Ureter (tissue), 1 donor: ENCODE measurements at places on chromosomes 6 and 20. TPM values are rescaled to one million over a fixed set of nuclear protein-coding genes. Genes with fewer than 3 reads are reported as not detected.

GRCh38 chr20:15895560-15896084, 677.6 kb downstream of the KIF16B start:
- no peak for DNase-seq

GRCh38 chr6:30570740-30571074, 535 bp upstream of the ABCF1 start:
- no peak for DNase-seq

NOTCH4 gene
- total RNA-seq, result 19.4 TPM

LHFPL5 gene
- total RNA-seq, result not detected

VPS52 gene
- total RNA-seq, result 80.8 TPM

DNA sequence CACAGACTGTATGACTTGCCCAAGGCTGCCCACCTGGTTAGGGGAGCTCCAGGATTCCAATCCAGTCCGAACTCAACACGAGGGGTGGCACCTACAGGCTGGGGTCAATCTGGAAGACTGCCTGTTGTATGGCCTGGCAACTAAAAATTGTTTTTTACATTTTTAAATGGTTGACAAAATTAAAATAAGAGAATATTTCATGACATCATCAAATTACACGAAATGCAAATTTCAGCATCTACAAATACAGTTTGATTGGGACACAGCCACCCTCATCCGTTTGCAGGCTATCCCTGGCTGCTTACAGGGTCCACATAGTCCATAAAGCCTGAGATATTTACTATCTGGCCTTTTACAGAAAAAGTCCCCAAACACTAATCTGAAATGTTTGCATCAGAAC, 235.9 kb upstream of the GMDS start:
- no peak for DNase-seq

GRCh38 chr6:125746731-125747588, 2.5 kb upstream of the HEY2 start:
- DNase-seq, result peak; percentile 52

GHRH gene
- not detected for total RNA-seq

DNA sequence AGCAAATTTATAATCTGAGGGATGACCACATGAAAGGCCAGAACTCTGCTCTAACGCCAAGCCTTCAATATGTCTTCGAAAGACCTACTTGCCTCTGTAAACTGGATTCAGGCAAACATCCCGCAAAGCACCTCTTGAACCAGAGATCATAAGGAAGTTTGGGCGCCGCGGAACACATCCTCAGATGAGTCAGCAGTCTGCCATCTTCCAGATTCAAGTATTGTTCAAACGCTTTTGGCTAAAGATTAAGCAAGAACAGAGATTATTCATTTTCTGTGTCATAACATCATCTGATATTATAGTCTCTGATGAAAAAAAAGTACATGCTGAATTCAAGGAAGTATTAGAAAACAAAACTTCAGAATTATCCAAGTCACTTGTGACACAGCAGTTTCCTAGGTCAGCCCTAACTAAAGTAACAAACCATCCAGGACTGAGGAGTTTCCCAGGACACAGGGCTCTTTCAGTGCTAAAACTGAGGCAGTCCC, 20.8 kb downstream of the TBC1D7 start:
- DNase-seq, result no peak

GFRAL gene
- total RNA-seq, result not detected

GRCh38 chr6:15715851-15716250, 53.0 kb upstream of the DTNBP1 start:
- no peak for DNase-seq

GABRR1 gene
- not detected for total RNA-seq

DNA sequence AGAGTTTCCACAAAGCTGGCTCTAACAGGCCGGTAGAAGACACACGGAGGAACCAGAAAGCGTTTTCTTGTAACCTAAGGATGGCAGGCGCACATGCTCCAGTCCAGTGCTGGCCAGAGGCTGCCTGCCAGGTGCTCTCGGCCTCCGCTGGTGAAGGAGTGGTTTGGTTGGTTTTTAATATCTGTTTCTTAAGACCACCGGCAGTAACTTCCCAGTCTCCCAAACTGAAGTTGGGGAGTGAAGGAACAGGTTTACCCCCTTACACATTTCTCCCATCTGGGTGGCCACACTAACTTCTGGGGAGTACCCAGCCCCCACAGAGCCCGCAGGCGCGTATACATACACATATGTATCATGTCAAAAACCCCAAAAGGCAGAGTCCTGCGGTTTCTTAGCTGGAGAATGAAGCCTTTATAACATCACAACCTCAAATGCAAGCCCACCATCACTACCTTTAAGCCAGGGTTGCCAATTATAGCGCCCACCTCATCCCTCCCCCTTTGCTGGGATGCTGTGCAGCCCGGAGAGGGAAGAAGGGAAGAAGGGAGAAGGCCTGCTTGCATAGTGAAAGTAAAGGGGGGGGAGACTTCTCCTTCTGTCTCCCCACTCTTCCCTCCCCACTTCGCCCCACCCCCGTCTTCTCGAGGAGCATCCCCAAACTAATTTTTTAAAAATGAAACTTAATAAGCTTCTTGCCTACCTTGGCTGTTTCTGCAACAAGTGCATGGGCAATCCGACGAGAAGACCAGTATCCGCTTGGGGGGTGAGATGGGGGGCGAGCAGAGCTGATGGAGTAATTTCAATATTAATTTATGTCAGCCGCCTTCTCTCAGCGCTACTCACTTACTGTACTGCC, 1.0 kb downstream of the TRERF1 start:
- DNase-seq, result no peak

DNA sequence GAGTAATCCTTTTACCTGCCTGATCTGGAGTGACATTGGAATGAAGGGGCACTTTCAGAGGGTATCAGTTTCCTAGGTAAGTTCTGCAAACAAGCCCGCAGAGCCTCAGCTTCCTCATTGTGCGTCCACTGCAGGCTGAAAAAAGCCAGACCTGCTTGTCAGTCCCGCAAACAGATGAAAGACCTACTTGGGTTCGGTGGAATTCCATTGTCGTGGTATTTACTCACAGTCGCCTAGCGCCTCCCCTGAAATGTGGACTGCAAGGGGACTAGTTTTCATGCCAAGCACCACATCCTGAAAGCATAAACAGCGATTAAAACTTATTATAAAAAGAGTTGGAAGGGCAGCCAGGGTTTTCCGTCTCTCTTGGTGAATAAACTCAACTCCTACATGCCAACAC, 121.5 kb downstream of the PAX1 start:
- no peak for DNase-seq

- DNase-seq, result no peak
Observed at GRCh38 chr6:148445620-148446019, 103.0 kb downstream of the SASH1 start.

DNA sequence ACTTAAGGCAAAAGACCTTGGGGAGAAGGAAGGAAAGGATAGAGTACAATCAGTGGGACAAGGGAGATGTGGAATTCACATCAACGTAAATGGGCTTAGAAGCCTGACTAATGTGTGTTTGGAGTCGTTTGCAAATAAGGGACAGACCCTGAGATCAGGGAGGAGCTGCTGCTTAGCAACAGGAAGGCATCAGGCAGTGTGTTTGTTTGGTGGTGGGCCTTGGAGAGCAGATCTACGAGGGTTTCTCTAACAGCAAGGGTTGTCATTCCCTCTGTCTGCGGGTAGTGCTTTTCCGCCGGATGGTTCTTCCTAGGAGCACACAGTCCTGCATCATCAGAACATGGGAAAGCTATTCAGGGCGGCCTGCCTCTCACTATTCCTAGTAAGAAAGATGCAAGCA, 40.4 kb downstream of the C6orf118 start:
- DNase-seq, result no peak

ULBP3 gene
- 4.5 TPM for total RNA-seq

HLA-DOA gene
- total RNA-seq, result 25.6 TPM

DNA sequence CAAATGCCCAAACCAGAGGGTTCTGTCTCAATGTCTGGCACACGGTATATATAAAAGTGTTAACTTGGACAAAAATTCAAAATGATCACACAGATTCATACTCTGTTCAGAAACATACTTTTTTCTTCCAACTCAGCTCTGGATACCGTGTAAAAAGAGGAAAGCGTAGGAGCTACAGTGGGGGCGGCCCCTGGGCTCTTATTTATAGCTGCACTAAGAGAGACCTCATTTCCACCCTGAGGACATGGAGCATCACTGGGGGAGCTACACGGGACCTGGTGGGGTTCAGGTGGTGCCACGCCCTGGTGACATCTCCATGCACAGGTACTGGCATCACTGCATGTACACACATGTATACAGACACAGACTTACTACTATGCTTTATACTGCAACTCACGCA, 185.9 kb upstream of the FOXQ1 start:
- DNase-seq, result no peak

GRCh38 chr20:59495894-59496510, 108.3 kb upstream of the PHACTR3 start:
- peak; percentile 71 for DNase-seq

- no peak for DNase-seq
Observed at GRCh38 chr20:25496968-25497401, 88.3 kb downstream of the NINL start.

DNA sequence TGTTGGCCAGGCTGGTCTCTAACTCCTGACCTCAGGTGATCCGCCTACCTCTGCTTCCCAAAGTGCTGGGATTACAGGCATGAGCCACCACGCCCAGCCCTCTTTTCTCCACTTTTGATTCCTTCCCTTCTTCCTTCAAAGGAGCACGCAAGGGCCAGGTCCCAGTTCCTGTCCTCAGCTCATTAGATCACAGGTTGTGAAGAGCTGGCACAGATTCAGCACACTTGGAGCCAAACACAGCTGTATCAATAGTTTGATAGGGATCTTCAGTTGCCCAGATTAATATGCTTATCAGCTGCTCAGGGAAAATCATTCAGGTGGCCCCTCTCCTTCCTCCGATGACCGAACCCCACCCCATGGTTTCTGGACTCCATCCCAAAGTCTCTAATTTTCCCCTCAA, 14.4 kb upstream of the SLC22A23 start:
- DNase-seq, result no peak

HRH3 gene
- 4.2 TPM for total RNA-seq

GRCh38 chr6:82861121-82861520, 204.5 kb downstream of the UBE3D start:
- no peak for DNase-seq

GRCh38 chr6:43699564-43700186, 12.1 kb upstream of the MRPS18A start:
- DNase-seq, result no peak

FAM50B gene
- 10.7 TPM for total RNA-seq

DNA sequence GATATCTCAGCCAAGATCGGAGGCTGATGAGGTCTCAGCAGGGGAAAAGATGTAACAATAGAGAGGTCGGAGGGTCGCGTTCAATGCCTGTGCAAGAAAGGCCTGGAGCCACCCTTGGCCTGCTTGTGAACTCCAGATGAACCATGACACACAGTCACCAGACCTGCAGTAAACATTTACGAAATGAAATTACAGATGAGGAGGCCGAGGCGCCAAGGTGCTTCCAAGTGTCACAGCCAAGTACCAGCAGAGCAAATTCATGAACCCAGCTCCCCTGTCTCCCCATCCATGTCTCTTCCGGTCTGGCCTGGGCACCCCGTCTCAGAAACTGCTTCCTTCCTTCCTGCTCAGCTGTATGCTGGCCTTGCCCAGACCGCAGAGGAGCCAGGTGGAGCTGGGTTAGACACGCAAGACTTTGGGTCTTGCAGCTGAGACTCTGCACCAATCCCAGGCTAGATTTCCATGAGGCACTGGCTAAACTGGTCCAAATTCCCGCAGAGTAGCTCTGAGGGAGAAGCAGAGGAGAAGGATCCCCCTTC, 48.1 kb downstream of the CHMP4B start:
- no peak for DNase-seq

- DNase-seq, result no peak
Observed at GRCh38 chr20:62370115-62370806, 3.1 kb upstream of the LAMA5 start.

GRCh38 chr6:13813026-13813425, 1.3 kb downstream of the MCUR1 start:
- DNase-seq, result no peak

DNA sequence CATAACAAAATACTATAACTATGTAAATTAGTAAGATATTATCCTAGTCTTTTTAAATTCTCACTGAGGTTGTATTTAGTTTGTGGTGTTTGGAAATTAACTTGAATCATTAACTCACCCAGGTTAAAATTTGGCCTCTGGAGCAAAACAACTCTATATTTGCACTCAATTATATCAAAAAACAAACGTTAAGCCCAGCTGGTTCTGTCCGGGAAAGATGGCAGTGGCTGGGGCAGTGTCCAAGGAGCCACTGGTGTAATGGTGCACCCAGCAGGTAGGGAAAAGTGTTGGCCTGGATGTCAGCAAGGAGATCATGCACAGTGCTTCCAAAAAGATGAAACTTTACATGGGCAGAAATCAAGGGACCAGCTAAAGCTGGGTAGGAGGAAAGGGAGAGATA, 285.3 kb upstream of the CITED2 start:
- no peak for DNase-seq

TULP4 gene
- 119 TPM for total RNA-seq
